GM13976 (cell line): ENCODE measurements at places on chromosomes 3 and 15.

- DNase-seq: no peak
Observed at GRCh38 chr3:127720161-127720823, 47.5 kb downstream of the ABTB1 start.

DNA sequence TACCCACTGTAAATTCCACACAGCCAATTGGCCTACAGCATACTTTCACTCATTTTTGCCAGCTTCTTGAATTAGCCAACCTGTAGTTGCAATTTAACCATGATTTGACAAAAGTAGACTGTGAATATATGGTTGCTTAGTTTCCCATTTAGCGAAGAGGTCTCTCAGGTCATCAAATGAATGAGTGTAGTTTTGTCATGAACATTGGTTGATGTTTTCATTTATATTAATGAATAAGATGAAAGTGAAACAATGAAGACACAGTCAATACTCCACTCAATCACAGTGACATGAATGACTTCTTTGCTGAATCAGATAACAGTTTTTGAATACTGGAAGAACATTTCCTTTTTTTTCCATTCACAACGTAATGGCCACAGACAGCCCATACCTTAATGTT is 15.3 kb upstream of the FAM3D start:
- DNase-seq: no peak

DNA sequence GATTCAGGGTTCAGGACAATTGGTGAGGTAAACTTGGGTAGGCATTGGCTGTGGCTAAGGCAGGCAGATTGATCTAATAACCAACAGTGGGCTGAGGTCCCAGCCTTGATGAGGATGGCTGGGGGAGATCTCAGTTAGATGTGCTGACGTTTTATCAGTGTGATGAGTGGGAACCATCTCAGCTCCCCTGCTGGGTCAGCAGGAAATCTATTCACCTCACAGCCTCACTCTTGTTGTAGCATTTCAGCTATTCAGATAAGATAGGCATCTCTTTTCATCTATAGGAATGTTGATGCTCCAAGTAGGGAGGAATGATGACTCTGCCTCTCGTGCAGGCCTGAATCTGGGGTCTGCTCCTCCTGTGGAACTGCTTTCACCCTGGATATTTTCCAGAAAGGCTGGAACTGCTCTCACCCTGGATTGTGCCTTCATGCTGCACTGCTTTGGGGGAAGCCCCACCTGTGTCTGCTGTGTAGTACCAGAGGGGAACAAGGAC is 973.7 kb downstream of the NSUN3 start:
- no peak for DNase-seq

- DNase-seq: no peak
Observed at GRCh38 chr3:57133157-57133556, 32.0 kb downstream of the IL17RD start.

DNA sequence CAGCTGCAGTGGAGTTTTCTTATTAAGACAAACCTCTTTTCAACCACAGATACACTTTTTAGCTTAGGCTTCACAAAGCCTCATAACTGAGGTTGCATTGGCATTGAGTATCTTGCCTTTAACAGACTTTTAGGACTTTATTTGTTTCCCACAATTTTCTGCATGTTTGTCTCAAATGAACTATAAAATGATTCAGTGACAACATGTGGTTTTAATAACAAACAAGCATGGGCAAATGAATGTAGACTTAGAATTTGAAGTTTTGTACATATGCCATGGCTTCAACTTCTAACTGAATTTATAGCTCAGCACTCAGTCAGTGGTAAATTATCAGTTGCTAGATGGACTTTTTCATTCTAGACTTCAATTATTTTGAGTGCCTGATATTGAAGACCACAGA is 101.6 kb downstream of the SLC25A26 start:
- DNase-seq: no peak

GRCh38 chr15:100438570-100438969 is 90.2 kb downstream of the CERS3 start:
- no peak for DNase-seq

DNA sequence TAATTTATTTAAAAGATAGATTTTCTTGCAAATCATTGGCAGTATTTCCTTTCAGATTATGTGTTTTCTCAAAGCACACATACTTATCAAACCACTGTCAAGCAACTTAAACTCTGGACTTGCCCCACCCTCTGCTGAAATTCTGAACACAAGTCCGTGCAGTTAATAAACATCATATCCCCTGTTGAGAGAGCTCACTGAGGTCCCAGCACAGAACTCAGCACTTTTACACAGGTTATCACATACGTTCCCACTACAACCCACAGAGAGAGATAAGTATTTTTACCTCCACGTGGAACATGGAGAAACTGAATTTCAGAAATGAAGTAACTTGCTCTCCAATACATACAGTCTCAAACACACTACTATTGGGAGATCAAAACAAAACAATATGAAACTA is 267.6 kb upstream of the IGF1R start:
- no peak for DNase-seq

DNA sequence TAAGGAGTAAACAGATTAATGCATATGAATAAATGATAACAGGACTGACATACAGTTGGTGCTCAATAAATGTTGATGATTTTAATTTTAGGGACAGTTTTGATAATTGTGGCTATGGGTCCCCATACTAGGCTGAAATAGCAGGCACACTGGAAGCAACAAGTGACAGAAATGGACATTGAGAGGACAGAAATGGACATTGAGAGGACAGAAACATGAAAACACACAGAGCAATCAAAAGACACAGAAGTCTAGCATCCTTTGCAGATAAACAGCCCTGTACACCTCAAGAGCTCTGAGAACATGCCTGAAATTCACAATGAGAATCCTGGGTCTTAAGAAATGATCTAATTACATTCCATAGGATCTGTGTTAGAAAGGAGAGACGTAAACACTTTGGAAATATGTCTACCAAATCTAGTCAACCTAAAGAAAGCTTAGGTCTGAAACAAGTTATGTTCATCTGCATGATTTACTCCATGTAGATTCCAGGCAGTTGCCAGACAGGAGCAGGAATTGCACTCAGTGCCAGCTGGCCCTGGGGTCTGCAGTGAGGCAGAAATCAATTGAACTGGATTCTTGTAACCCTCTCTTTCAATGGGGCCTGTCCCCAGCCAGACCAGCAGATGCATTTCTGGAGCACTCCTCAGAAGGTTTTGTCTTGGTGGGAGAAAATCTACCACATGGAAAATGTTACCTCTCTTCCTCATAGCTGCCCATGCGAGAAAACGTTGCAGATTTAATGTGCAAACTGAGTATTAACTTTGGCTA is 60.3 kb downstream of the SYNM start:
- DNase-seq: no peak

DNA sequence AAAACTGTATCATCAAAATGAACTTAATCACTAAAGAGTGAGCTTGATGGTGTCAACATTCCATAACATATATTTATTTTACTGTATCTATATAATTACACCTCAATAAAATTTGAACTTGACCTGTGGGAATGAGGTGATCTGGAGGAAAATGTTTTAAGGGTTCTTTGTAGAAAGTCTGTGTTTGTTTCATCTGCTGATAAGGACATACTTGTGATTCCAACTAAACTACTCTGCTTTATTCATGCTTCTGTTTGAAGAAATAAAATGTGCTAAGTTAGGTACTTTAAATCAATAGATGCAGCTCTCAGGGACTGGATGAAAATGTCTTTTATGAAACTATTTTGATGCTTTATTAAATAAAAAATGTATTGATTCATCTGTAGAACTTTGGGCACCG is 11.6 kb upstream of the PLOD2 start:
- no peak for DNase-seq

GRCh38 chr15:78224023-78224411 is 10.3 kb downstream of the ACSBG1 start:
- DNase-seq: no peak

DNA sequence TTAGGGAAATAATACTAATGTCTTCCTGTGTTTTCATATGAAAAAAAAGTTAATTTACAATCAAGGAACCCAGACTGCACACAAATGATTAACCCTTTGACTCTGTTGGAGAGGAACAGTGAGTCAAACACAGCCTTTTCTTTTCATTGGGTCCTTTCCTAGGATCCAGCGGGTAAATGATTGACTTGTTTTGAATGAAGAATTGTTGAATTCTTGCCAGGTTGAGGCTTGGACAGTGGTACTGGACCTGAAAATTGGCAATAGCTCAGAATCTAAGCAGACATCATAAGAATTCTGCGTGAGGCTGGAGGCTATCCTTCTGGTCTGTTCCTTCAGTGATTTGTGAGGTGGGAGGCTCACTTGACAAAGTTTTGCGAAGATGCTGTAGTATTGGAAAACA is 143.0 kb downstream of the RYR3 start:
- no peak for DNase-seq

GRCh38 chr15:95988574-95988887 is 342.0 kb upstream of the NR2F2 start:
- no peak for DNase-seq

GRCh38 chr3:42608581-42608980 is 8.1 kb downstream of the NKTR start:
- DNase-seq: no peak

DNA sequence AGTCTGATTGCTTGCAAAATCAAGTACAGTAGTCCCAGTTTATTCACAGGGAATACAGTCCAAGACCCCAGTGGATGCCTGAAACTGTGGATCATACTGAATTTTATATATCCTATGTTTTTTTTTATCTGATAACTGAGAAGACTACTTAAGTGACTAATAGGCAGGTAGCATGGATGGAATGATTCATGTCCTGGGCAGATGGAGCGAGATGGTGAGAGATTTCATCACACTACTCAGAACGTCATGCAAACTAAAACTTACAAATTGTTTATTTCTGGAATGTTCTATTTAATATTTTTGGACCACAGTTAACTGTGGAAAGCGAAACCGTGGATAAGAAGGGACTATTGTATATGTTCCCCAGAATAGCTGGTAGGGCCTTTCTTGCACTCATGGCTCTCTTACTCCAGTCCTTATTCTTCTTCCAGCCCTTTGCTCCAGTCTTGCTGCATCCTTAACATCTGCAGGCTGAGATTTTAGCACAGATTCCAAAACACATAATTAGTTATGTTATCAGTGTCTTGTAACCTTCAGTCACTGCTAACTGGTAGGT is 290.0 kb downstream of the ADAMTSL3 start:
- DNase-seq: no peak

DNA sequence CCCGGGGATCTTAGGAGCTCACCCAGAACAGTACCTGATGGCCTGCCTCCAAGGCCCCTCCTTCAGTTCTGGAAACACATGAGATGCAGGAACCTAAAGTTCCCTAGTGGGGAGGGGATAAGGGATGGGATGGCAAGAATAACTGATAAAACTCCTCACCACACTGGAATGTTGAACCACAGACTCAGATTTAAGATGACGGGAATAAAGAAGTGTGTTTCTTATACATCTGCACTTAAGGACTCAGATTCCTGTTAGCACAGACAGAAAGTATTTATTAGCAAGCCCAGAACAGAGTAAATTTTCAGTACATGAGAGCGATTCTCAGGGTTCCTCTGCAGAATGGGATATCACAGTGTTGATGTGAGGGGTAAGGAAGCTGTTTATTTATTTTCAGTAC is 245.2 kb downstream of the TLE3 start:
- no peak for DNase-seq

DNA sequence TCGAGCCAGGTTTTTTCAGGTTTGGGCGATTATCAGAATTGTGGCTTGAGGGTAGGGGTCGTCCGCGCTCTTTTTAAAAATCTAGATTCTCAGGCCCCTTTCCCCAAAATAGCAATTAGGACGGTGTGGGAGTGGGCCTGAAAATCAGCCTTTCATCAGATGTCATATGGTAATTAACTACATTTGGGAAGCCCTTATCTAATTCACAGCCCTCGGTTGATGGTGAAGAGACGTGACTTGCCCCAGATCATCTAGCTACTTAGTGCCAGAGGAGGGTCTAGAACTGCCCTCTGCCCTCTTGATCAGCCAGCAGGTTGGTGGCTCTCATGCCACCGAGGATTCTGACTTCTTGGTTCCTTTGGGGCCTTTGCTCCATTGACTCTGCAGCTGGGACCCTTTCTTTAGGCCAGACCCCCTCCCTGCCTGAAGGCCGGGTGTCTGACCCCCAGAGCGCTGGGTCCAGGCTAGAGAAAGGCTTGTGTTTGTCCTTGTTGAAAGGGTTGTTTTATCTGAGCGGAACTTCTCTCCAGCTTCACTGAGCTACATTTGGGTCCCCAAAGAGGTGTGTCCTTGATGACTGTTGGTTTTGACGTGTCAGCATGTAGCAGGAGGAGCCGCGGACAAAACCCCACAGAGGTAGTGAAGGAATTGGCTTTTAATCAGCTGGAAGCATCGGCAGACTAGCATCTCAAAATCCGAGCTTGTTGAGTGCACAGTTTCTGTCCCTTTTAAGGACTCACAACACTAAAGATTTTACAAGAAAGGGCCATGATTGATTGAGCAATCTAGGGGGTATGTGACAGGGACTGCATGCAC is 857 bp downstream of the AEN start:
- DNase-seq: peak; percentile 68

DNA sequence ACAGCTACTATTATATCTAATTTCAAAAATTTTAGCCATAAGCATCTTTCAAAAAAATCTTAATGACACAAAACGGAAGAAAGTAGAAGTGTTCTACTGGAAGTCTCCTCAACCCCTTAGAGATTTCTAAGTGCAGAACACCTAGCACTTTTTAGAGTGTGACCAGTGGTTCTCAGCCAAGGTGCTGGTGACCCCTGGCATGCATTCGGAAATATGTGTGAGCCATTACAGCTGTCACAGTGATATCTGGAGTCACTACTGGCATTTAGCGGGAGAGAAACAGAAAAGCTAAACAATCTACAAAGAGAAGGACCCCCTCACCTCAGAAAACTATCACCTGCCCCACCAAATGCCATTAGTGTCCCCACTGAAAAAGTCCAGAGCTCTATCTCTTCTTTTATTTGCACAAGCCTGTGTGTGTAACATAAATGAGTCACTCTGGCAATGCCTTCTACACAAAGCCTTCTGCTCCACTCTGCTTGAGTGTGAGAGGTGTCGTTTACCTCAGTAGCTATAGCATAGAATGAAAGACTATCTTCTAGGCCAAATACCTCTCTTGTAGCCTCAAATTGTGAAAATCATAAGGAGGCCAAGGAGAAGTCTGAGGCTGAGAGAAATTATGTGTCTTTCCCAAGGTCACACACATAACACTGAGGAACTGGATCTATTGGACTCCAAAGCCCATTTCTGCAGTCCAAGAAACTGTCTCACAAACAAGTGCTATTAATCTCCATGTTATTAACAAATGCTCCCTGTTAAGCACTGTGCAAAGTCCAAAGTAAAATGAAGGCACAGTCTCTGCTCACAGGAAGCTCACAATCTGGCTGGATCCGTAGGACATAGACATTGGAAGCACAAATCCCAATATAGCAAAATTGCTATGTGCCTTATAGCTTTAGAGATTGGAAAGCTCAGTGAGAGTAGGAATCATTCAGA is 28.5 kb upstream of the KCNMB2 start:
- DNase-seq: no peak

DNA sequence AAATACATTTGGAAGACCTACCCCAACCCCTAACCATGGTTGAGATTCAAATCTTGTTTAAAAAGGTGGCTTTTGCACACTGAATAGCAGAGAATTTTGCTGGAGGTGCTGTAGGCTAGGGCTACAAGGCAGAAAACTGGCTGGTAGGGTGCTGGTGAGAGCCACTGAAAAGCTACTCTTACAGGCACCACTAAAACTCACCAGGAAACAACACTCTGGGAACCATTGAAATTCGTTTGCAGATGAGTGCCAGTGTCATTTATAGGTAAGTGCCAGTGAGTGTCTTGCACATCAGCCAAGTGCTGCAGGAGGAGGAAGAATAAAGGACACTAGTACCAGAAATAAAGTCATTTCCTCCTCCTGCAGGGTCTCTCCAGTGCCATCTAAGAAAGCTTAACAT is 610.2 kb downstream of the ZNF385D start:
- DNase-seq: no peak
